ENCODE measurements at places on chromosomes 12 and 14. TPM values are rescaled to one million over a fixed set of nuclear protein-coding genes. Genes with fewer than 3 reads are reported as not detected.

The DHRS2 gene
- 8.3 TPM for total RNA-seq

The INHBC gene
- not detected for total RNA-seq

The TMEM233 gene
- 0.11 TPM for total RNA-seq

The NANOG gene
- total RNA-seq = not detected

The ENDOU gene
- total RNA-seq = not detected

The ETFBKMT gene
- total RNA-seq = 0.68 TPM

The DYRK4 gene
- 43.2 TPM for total RNA-seq

The ACSM4 gene
- total RNA-seq = not detected

Data from A549 treated with DMSO at 1 μM for 4 hours (cell line).